ENCODE measurements at places on chromosomes 6 and 20.

- DNase-seq: no peak
Observed at GRCh38 chr6:73724389-73724788, 28.4 kb downstream of the CD109 start.

DNA sequence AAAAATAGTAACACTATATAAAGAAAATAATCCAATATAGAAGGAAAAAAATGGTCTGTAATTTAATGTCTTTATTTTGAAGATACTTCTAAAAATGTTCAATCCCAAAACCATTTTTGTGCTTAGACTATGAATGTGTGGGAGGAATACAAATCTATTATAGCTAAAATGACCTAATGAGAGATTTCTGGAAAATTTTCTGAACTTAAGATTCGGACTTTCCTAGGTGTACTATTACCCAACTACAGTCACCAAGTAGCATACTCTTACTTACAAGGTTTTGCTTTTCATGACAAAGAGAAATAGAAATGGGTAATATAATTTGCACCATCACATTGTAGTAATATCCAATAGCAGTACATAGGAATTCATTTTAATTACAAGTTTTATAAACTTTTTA, 29.9 kb downstream of the MAP3K7 start:
- no peak for DNase-seq

- no peak for DNase-seq
Observed at GRCh38 chr20:61443443-61444126, 191.5 kb downstream of the CDH4 start.

- DNase-seq: peak; percentile 41
Observed at GRCh38 chr20:18739751-18740166, 73.8 kb upstream of the SCP2D1 start.

DNA sequence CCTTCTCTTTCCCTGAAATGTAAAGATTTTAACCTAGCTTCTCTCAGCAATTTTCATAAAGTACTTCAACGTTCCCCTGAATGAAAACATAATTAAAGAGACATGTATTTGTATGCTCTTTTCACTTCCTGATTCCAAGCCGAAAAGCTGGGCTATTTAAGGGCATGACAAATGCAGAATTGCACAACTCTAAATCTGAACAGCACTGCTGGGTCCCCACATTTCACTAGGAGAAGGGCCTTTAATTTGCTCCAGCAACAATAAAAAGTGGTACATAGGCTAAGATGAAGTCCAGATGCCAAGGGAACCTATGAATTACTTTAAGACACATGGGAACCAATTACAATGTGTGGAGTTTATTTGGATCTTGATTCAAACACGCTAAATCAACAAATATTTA, 42.0 kb downstream of the IRAK1BP1 start:
- DNase-seq: no peak
